ENCODE measurements at places on chromosomes 11 and 22. TPM values are rescaled to one million over a fixed set of nuclear protein-coding genes. Genes with fewer than 3 reads are reported as not detected.

The AAMDC gene
- total RNA-seq: 39.0 TPM

DNA sequence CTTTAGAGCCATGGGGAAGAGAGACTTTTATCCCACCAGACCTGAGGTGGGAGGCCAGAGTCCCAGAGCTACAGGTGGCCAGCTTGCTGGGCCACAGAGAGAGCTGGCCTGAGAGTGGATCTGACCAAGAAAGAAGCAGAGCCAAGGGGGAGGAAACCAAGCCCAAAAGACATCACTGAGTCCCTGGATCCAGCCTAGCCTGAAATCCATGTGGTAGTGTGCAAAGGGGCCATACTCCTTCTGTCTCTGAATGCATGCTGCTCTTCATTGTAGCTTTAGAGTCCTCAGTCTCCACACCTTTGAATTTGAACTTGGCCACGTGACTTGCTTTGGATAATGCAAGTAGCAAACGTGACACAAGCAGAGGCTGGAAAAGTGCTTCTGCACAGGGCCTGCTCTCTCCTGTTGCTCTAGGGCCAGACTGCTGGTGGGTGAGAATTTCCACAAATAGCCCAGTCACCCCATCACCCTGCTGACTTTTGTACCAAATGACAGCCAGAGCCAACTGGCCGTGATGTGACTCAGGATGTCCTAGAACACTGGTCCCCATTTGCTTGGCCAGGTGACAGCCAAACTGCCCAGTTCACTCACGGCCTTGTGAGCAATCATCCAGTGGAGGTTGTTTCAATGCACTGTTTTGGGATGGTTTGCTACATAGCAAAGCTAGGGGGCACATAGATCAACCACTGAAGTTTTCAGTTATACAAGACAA is 93.6 kb downstream of the DHCR7 start:
- no peak for DNase-seq

The BDNF gene
- 0.19 TPM for total RNA-seq

GRCh38 chr11:120173019-120173705 is 35.2 kb upstream of the TRIM29 start:
- peak; percentile 53 for DNase-seq

GRCh38 chr22:36724836-36725235 is 21.3 kb upstream of the CACNG2 start:
- DNase-seq: no peak

GRCh38 chr11:30406978-30407762 is 84.3 kb downstream of the ARL14EP start:
- no peak for DNase-seq

DNA sequence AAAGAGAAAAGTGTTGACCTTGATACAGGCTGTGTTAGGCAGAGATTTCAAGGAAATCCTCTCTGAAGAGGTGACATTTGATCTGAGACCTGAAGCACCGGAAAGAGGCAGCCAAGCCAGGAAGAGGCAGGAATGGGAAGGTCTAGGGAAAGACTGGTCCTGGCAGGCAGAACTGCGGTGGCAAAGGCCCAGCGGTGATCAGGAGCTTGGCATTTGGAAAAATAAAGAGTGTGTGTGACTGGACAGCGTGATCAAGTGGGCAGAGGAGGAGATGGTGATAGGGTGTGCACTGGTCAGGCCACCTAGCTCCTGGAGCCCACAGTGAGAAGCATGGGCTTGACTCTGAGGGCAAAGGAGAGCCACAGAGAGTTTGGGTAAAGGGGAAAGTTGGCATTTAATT is 27.2 kb upstream of the GAB4 start:
- no peak for DNase-seq

DNA sequence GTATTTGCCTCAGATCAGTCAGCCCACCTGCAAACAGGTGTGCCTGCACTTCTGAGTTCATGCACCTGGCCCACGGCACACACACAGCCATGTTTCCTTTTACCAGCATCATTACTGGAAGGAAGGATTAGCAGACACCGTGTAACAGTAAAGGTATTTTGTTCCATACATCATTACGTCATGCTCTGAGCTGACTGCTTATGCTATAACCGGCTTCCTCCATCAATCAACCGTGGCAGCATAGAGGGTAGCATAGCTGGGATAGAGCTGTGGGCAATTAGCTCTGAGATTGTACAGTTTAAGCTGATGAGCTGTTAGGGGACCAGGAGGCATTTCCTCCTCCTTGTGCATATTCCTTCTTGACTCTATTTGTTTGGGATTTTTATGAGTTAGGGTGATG is 102.4 kb downstream of the ME3 start:
- peak; percentile 34 for DNase-seq

GRCh38 chr11:120643284-120643683 is 131.7 kb downstream of the GRIK4 start:
- no peak for DNase-seq

The TBX1 gene
- total RNA-seq: 2.1 TPM

Data from esophagus muscularis mucosa (tissue), 4 donors.